ENCODE measurements at places on chromosomes 6 and 20. TPM values are rescaled to one million over a fixed set of nuclear protein-coding genes. Genes with fewer than 3 reads are reported as not detected.

- peak; percentile 80 for DNase-seq
Observed at GRCh38 chr6:168132531-168133167, 53.6 kb upstream of the FRMD1 start.

DNA sequence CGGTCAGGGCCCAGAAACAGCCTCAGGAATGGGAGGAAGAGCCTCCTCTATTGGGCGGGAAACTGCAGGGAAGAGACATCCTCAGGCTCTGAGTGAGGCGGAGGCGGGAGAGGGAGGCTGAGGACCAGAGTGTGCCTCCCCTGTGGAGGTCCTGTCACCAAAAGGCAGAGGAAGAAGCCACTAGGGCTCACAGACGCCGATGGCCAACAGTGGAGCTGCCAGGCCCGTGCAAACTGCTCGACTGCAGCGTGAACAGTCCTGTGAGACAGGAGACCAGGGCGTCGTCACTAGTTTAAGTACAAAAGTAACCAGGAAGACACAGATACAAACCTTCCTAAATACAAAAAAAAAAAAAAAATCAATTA lies 82.7 kb downstream of the TAF4 start:
- no peak for DNase-seq

DNA sequence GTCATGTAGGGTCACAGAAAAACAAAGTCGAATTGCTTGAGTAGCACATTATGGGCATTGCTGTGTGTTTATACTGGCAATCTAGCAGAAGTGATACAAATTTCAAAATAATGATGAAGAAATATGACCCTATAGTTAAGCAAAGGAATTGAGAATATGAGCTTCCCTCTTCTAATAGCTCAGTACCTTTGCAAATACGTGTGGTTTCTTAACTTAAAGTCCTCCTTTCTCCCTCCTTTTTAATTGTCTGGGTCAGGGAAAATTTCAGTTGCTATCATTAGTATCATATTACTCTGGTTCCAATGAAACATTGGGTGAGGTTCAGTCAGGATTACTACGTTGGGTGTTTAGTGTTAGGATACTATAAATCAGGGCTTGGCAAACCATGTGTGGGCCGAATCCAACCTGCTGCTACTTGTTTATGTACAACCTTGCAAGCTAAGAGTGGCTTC lies 166.8 kb upstream of the CARMIL1 start:
- no peak for DNase-seq

The TMEM217 gene
- 1.4 TPM for total RNA-seq

Measured in IMR-90 (cell line).